ENCODE measurements at places on chromosomes 16 and 17. TPM values are rescaled to one million over a fixed set of nuclear protein-coding genes. Genes with fewer than 3 reads are reported as not detected.

Gene STH
- not detected for total RNA-seq

DNA sequence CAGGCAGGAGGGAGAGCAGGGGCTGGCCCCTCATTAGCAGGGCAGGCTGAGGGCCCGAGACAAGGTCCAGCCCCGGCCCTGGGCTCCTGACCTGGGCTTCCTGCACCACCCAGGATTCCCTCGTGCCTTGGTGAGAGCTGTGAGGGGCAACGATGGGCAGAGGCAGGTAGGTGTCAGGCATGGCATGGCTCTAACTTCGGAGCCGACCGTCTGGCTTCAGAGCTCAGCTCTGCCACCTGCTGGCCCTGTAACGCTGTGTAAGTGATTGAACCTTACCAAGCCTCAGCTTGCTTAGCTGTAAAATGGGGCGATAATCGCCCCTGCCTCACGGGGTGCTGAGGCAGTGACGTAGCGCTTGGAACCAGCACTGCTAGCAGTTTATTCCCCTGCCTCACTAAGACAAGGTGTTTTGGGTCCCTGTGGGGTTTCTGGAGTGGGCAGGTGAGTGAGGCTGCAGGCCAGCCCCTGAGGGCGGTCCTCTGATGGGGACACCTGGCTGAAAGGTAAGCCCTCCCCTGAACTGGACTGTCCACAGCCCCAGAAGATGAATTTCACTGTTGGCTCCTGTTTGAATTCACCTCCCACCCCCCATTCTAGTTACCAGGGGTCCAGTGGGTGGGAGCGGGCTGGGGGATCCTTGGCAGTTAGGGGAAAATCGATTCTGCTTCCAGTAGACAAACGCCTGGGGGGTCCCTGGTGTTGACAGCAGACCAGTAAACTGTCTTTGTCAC is 184.8 kb upstream of the GSE1 start:
- H3K4me1 ChIP-seq, result peaks cover 5% of the 10 kb centered on the region
- H3K4me3 ChIP-seq, result no peak overlapping the region
- DNase-seq, result peak; percentile 41
- H3K27ac ChIP-seq, result no peak overlapping the region
- no peaks in the 10 kb centered on the region for H3K36me3 ChIP-seq

DNA sequence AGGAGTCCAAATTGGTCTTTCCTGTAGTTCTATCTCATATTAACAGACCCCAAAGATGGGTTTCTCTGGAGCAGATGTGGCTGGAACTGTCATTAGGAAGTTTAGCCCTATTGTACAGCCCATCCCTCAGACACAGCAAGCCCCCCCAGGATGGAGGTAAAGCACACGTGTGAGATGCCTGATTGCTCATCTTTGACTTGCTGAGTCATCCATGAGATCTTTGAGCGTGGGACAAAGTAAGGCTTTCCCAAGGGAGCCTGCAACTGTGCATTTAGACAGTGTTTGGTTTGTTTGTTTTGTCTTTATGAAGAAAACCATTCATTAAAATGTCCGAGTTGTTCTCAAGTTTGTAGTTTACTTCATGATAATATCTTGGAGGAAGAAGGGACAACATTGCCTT is 145.3 kb upstream of the CDH13 start:
- no peak overlapping the region for H3K27ac ChIP-seq
- no peaks in the 10 kb centered on the region for H3K36me3 ChIP-seq
- H3K4me1 ChIP-seq, result no peaks in the 10 kb centered on the region
- no peak for DNase-seq

- DNase-seq, result no peak
- H3K4me3 ChIP-seq, result no peak overlapping the region
- H3K27me3 ChIP-seq, result no peaks in the 10 kb centered on the region
- no peaks in the 10 kb centered on the region for H3K4me1 ChIP-seq
Observed at GRCh38 chr17:66786107-66786506, 48.8 kb upstream of the CACNG5 start.

- peaks cover 6% of the 10 kb centered on the region for H3K4me1 ChIP-seq
- H3K27ac ChIP-seq, result no peak overlapping the region
- DNase-seq, result no peak
- H3K27me3 ChIP-seq, result no peaks in the 10 kb centered on the region
- H3K4me3 ChIP-seq, result no peak overlapping the region
Observed at GRCh38 chr16:609316-609715, 19.4 kb downstream of the RAB40C start.

DNA sequence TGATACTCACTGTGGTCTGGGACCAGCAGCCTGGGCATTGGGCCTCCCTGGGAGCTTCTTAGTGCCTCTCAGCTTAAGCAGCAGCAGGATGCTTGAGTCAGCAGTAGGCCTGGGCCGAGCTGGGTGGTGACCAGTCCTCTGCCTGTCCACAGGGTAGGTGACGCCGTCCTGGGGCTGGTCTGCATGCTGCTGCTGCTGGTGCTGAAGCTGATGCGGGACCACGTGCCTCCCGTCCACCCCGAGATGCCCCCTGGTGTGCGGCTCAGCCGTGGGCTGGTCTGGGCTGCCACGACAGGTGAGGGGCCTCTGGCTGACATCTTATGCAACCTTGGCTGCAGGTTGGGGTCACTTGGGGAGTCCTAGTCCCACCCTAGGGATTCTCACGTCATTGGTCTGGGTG is 7.4 kb downstream of the SLC26A11 start:
- no peak overlapping the region for H3K4me3 ChIP-seq
- H3K27me3 ChIP-seq, result no peaks in the 10 kb centered on the region
- H3K36me3 ChIP-seq, result no peaks in the 10 kb centered on the region
- no peak for DNase-seq
- H3K27ac ChIP-seq, result no peak overlapping the region

GRCh38 chr17:1906662-1907101 is 76.9 kb downstream of the RPA1 start:
- H3K27me3 ChIP-seq, result peaks cover 51% of the 10 kb centered on the region
- no peak for DNase-seq
- no peaks in the 10 kb centered on the region for H3K36me3 ChIP-seq
